Upper lobe of left lung (tissue), 6 donors: ENCODE measurements at places on chromosomes 5 and 9. TPM values are rescaled to one million over a fixed set of nuclear protein-coding genes. Genes with fewer than 3 reads are reported as not detected.

- DNase-seq, result no peak
Observed at GRCh38 chr5:111394586-111394985, 117.7 kb downstream of the STARD4 start.

GRCh38 chr9:69324549-69325401, at the start of gene ENTREP1:
Gene ENTREP1 (plus strand): TSS chr9:69325215. CDS start chr9:69325310, 95 bp downstream.
- peak; percentile 93 for DNase-seq

DNA sequence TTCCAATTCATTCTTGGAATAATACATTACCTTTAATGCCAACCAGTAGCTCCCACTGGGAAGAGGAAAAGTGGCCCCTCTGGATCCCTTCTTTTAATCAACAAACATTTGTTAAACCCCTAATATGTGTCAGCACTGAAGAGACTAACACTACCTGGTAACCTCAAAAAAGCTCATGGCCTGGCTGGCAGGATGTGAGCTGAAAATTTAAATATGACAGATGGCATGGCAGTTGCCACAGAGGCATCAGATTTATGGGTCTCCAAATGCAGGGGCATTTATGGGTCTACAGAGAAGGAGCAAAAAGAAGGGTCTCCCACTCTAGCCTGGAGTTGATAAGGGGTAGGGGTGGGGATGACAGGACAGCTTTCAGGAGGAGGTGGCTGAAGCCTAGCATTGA, 12.5 kb downstream of the DNAH5 start:
- DNase-seq, result no peak

GRCh38 chr5:75235711-75236110, 967 bp downstream of the ANKRD31 start:
- no peak for DNase-seq

DNA sequence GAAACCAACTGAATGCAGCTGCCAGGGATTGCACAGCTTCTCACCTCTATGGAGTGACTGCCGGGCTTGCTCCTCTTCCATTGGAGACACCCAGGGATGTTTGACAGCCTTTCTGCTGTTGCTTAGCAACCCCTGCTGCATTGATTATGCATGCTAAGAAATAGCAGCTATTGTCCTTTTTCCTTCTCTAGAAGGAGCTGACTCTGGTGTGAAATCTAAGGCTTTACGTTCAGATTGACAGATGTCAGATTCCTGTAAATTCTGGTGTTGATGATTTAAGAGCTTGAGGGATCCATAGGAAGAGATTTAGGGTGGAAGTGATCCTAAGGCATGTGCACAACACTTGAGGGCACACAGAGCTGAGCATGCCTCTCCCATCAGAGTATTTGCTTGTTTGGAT, 267.7 kb downstream of the NTRK2 start:
- DNase-seq, result no peak

- no peak for DNase-seq
Observed at GRCh38 chr5:55934115-55934613, 60.6 kb downstream of the IL6ST start.

Gene INSYN2B
- not detected for total RNA-seq

Gene CDKN2A
- 5.7 TPM for total RNA-seq

Gene SLC6A18
- total RNA-seq, result not detected

Gene PCDH1
- total RNA-seq, result 133 TPM

- DNase-seq, result no peak
Observed at GRCh38 chr5:100519075-100519474, 16.1 kb upstream of the FAM174A start.

DNA sequence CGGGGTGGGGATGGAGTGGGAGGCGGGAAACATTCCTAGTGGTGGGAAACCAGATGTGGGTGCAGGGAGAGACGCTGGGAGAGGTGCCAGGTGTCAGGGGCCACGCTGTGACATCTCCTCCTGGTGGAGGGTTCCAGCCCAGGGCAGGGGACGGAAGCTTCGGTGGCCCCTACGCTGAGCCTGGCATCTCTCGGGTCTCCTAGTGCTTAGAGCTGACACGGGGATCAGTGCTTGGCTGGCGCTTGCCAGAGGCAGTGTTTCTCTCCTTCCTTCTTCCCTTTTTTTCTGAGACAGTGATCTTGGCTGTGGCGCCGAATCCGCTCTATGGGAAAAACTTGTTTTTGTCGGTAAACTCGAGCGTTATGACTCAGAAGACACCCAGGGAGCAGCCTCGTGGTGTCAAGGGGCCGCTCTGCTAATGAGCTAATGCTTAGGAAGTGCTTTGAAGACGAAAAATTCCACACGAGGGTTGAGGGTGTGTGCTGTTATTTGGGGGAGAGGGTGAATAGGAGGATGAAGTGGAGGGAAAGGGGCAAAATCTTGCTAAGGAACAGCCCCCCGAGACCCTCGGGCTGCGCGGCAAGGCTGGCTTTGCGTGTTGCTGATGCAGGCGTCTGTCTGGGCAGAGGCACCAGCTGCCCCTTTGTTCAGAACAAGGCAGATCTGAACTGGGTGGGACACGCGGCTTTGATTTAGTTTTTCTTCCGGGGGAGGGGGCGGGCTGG, 20.4 kb upstream of the IER5L start:
- no peak for DNase-seq

Gene CD72
- total RNA-seq, result 18.0 TPM
